ENCODE measurements at places on chromosomes 5 and 9.

- DNase-seq, result no peak
These were observed 175.2 kb upstream of the HAPLN1 start for GRCh38 chr5:83895860-83896259.

DNA sequence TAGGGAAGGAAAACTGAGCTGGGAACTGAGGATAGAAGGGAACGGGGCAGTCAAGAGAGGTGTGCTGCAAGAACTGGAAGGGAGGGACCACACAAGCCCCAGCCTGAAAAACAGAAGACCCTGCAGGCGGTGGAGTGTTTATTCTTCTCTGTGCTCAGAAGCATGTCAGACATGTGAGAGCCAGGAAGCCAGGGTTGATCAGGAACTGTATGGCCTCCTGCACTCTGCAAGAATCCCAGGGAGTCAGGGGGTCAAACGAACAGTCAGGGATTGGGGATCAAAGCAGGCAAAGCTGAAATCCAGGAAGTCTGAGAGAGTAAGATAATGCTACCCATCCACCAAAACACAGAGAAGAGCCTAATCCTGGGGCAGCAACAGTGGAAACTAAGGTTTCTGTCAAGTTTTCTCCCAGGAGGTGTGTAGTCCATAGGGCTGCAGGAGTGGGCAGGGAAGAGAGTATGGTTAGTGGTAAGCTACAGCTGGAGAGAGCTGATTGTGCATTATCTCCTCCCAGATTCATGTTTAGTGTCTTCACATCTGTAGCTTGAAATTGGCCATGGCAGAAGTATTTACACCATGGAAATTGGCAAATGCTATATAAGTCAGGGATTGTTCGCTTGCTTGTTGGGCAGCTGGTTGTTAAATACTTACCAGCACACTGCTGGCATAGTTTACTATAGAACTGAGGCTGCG lies 115.4 kb upstream of the SLC44A1 start:
- no peak for DNase-seq

- no peak for DNase-seq
These were observed 395.1 kb downstream of the CETN3 start for GRCh38 chr5:90014420-90014819.

- no peak for DNase-seq
These were observed 82.2 kb upstream of the RFX3 start for GRCh38 chr9:3608011-3608410.

- DNase-seq, result no peak
These were observed 69.7 kb downstream of the FAM114A2 start for GRCh38 chr5:153968761-153969562.

GRCh38 chr5:163563880-163564279 lies 58.5 kb downstream of the MAT2B start:
- no peak for DNase-seq

GRCh38 chr5:178542455-178542854 lies 47.7 kb downstream of the COL23A1 start:
- no peak for DNase-seq

GRCh38 chr9:96464426-96464825 lies 14.5 kb downstream of the HABP4 start:
- DNase-seq, result no peak

- DNase-seq, result no peak
These were observed 175.9 kb downstream of the PAPPA start for GRCh38 chr9:116329470-116329869.

DNA sequence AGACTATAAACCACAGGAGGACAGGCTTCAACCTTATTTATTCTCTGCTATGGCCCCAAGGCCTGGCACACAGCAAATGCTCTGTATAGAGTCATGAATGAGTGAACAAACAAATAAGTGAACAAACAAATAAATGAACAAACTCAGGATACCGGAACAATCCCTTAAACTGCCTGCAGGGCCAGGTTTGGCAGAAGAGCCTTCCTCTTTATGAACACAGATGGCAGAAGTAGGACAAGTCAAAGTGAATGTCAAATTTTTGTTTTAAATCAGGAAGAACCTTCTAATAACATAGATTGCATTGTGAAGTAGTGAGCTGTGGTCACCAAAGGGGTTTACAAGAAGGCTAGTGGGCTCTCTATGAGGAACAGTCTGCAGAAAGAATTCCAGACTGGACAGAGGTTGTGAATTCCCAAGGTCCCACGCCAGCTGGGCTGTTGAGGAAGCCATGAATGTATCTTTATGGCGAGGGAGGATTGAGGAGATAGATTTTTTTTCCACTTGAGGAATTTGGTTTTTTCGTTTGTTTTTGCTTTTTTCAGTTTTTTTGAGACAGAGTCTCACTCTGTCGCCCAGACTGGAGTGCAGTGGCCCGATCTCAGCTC lies 30.3 kb upstream of the STING1 start:
- DNase-seq, result no peak

DNA sequence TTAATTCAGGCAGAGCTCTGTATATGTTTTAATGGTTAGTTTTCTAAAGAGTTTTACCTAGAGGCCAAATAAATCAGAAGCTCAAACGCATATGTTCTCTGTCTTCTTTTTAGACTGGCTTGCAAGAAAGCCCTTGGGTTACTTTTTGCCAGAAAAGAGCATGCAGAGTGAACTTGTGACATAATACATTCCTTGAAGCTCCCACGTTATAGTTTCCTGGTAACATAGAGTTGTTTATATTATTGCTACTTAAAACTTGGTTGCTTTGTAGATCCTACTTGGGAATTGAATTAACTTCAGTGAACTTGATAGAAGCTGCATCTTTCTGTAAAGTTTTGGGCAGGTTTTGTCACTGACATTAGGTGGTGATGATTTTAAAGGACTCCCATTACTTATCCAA lies 102.9 kb downstream of the C9orf152 start:
- no peak for DNase-seq

GRCh38 chr9:109499631-109500410 lies 1.7 kb upstream of the PTPN3 start:
- no peak for DNase-seq

DNA sequence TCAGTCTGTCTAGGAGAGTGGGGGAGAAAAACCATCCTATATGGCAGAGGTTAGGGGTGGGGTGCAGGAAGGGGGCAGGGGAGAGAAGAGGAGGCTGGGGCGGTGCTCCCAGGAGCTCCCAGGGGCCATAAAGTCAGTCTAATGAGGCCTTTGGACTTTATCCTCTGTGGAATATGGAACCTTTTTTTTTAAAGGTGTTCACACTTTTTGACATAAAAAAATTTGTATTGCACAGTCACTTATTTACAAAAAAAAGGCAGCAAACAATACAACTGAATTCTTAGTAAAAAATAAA lies 51.9 kb upstream of the SYNPO start:
- no peak for DNase-seq

DNA sequence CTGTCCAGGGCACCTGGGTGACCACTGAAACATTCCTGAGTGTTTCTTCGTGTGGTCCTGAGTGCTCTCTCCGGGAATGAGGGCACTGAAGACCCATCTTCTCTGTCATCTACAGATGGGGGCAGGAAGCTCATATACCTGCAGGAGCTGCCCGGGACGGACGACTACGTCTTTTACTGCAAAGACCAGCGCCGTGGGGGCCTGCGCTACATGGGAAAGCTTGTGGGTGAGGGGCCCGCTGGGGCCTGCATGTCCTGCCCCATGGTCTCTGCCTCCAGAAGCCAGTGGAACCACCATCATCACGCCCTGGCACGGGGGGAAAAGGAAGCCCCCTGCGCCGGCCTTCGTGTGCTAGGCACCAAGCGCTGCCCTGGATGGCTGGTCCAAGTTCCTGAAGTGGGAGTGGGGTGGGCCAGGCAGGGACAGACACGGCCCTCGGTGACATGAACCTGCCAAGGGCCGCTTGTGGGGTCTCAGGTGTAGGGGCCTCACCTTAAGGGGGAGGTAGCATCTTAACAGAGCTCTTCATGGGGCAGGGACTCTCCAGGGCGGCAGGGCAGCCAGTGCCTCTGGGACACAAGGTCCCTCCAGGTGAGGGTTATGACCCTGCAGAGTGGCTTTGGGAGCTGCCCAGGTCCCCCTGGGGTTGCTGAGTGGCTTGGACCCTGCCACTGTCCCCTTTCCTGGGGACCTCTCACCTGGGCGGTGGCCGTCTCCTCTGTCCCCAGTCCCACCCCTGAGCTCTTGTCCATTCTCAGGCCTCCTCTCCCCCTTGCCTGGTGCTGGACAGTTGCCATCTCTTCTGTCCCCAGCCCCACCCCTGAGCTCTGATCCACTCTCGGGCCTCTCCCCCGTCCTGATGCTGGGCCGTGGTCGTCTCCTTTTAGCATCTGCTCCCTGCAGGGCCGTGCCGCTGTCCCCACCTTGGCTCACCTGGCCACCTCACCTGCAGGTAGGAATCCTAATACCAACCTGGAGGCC lies 2.1 kb downstream of the OBP2A start:
- DNase-seq, result no peak

- peak; percentile 17 for DNase-seq
These were observed 232.6 kb downstream of the MAST4 start for GRCh38 chr5:66828548-66829357.

DNA sequence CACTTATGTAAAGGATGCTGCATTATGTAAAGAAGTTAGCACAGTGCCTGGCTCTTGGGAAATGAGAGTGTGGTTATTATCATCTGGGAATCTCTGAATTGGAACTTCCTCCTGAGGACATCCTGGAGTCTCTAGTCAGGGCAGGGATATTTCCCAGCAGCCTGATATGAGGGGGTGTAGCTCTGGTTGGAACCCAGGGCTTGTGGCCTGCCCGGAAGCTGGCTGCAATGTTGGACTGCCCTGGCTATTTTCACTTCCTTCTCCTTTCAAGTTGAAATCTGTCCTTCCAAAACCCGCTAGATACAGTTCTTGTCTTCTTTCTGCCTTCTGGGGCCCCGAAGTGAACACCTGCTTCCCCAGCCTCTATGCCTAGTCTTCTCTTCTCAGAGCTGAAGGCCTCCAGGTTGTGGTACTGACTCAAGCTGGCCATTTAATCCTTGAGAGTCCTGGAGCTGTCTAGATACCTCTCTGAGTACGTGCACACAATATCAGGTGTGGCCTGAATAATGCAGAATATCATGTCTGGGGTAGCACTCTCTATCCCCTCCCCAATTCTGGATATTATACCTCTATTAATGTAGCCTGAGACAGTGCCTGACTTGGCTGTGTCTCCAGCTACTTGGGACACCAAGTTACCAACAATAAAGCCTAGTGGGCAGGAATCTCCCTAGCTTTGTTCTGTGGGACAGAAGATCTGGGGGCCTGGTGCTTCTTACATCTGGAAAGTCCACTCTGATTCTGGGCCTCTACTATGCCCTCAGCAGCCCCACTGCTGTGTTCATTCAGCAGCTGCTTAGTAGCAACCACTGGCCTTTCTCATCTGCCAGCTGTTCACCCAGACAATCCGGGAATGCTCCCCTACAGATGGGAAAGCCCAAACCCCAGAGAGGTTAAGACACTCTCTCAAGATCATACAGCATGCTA lies 45.0 kb downstream of the SLC6A7 start:
- DNase-seq, result no peak

- no peak for DNase-seq
These were observed 22.5 kb downstream of the C5orf47 start for GRCh38 chr5:174011441-174011840.

- DNase-seq, result no peak
These were observed 38.2 kb upstream of the RPL26L1 start for GRCh38 chr5:172920995-172921394.

DNA sequence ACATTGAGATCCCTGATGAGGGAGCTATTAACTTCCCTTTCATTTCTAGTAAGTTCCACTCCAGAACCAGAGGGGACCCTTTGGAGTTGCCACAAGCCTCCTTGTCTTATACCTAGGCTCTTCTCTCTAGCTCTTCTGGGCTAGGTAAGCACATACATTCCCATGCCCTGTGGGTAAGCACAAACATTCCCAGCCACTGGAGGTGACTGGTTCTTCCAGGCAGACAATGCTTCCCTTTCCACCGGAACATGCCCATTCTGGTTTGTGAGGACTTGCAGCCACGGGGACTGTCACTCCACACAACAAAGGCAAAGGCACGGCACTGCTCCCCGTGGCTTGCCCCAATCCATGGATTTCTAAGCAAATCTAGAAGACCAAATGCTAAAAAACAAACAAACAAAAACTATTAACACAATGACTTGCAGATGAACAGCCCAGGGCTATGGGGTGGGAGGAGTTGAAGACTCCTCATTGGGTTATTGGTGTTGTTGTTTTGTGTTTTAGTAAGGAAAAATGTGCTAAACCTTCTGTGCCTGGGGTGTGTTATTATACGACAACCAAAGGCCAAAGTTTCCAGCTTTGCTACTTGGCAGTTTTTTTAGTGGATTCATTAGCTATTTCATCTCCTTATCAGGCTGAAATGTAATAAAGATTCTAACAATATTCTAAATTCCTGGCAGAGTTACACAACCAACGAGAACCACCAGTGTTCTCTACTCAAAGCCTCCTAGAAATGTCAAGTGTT lies 276.2 kb downstream of the SYK start:
- DNase-seq, result no peak

DNA sequence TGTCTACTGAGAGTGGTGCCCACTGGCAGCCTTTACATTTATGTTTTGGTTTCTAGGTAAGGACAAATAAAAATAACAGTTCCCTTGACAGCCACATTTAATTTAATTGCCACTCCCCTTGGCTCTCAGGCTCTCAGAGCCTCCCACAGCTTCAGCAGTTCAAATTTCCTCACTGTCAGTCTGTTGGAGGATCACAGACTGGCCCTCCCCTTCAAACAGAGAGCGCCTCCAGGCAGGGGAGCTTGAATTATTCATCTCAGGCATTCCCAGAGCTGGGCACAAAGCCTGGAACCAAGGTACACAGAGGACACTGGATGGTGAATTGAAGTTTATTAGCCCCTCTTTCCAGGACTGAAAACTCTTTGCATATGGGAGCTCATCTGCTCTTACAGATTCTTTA lies 407.7 kb downstream of the SPOCK1 start:
- no peak for DNase-seq
